Vagina (tissue), 2 donors: ENCODE measurements at places on chromosomes 11 and 22.

- no peak for DNase-seq
These were observed 115.1 kb downstream of the ATXN10 start for GRCh38 chr22:45786726-45787125.

GRCh38 chr11:117610045-117610444 is 187.0 kb downstream of the DSCAML1 start:
- no peak for DNase-seq

GRCh38 chr11:123144707-123145106 is 50.3 kb downstream of the CLMP start:
- no peak for DNase-seq

- no peak for DNase-seq
These were observed 195.9 kb upstream of the NCAM1 start for GRCh38 chr11:112765337-112765736.

GRCh38 chr11:61297746-61298145 is 2.6 kb upstream of the VWCE start:
- no peak for DNase-seq

GRCh38 chr22:27142286-27142685 is 484.9 kb downstream of the MIAT start:
- DNase-seq: no peak

- no peak for DNase-seq
These were observed 667 bp downstream of the ACCS start for GRCh38 chr11:44066732-44067141.

DNA sequence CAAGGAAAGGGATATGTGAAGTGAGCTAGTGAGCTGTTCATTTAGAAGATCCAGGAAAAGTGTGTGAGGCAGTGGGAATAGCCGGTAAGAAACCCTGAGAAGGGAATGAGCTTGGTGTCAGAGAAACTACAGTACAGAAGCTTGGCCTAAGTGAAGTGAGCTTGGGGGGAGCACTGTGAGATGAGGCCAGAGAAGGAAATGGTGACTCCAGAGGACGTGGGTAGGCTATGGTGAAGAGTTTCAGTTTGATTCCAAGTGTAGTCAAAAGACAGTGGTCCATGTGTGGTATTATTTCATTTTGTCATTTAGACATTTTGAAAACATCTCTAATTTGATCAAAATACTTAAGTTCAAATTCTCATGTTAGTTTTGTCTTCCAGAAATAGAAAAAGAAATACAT is 77.2 kb downstream of the GRK3 start:
- no peak for DNase-seq
